Stimulated activated naive CD8-positive, alpha-beta T cell treated with anti-CD3 and anti-CD28 coated beads, Interleukin-15, amount 100 ng/mL, for 72 hours (primary cell): ENCODE measurements at places on chromosomes 6 and 20.

GRCh38 chr6:157763904-157764177, 59.2 kb upstream of the SNX9 start:
- DNase-seq: no peak

- DNase-seq: no peak
Observed at GRCh38 chr6:10402648-10403311, 12.1 kb downstream of the TFAP2A start.

- no peak for DNase-seq
Observed at GRCh38 chr6:140855520-140855919, 1277.2 kb upstream of the GJE1 start.

GRCh38 chr20:1381753-1382591, 10.9 kb downstream of the FKBP1A start:
- DNase-seq: no peak

DNA sequence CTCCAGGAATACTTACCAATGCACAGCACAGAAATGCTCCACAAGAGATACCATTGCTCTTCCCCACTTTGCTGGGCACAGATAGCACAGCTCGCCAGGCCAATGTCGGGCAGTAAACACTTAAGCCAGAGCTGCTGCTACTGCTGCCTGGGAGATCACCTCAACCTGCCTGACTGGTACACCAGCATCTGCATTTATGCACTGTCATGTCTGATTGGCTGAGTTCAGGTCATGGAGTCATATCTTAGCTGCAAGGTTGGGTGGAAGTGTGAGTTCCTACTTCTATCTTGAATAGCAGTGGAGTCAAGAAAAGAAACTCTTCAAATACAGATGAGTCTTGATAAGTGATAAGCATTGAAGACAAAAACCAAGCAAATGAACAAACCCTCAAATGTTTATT, 10.9 kb upstream of the ADGRF4 start:
- no peak for DNase-seq

DNA sequence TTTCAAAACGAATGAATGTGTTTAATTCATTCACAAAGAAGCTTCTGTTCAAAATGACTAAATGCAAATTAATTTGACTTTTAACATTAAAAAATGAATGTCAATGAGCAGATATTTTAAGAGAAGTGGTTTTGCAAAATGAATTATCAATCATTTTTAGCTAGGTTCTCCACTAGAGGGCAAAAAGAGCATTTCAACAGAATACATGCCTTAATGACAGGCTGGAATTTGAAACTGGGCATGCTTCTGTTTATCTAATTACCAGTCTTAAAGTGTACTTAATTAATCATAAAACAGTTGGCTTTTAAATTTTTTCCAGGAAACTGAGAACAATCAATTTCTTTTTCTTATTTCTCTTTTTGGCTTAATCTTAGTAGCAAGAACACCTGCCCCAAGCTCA, 63.8 kb upstream of the TINAG start:
- no peak for DNase-seq

DNA sequence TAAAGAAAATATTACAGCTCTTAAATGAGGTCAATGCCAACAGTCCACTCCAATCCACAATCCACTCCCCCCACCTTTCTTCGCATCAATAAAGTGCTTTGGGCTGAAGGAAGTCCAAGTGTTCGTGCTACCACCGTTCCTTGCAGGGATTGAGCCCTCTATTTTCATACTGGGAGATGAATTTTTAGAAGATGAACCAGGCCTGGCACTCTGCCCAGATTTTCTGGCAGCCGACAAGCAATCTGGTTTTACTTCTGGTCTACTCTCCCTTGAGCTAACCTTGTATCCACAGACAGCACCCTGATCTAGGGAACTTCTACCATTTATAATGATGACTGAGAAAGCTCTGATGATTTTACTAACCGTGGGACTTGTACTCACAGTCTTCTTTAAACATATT, 72.3 kb downstream of the BTBD9 start:
- no peak for DNase-seq

- DNase-seq: no peak
Observed at GRCh38 chr20:61823242-61823641, 242.4 kb downstream of the TAF4 start.

- DNase-seq: no peak
Observed at GRCh38 chr20:48538058-48538825, 289.6 kb downstream of the PREX1 start.

DNA sequence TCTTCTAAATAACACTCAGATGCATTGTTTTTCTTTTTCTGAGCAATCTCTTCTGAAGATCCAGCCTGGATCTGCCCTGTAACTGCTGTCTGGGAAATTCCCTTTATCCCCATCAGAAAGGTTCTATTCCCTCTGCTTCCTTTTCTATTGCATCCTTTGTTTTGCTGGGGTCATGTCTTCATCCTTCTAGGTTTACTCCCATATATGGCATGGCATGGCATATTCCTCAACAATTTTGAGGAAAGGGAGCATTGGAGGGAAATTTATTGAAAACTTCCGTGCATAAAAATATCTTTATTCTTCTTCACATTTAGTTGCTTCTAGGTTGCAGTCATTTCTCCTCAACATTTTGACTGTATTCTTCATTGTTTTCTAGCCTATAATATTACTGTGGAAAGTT, 47.2 kb downstream of the ADGRF1 start:
- DNase-seq: no peak

DNA sequence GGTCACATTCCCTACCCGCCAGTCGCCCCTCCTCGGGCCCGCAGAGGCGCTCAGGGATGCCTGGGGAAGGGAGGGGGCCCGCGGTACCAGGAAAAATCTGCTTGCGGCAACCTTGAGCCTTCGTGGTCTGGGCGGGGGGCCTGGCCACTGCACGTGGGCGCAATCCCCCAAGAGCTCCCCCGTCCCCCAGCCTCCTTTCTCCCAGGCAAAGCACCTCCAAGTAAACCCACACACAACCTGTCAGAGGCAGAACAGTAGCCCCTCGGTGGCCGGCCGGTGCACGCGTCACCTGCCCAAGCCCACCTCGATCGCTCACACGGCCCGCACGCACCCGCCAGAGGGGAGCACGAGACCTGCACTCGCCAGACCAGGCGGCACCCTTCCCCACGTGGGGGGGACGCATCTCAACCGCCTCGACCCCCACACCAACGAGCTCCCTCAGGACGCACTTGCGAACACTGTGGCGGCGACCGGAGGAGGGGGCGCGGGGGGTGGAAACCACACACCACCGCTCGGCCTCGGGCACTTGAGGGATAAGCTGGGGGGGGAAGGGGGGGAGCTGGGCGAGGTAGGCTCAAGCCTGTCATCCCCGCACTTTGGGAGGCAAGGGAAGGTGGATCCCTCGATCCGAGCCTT, 1955.7 kb upstream of the DEFB115 start:
- no peak for DNase-seq

GRCh38 chr20:41413169-41413568, 46.6 kb upstream of the EMILIN3 start:
- no peak for DNase-seq

GRCh38 chr6:117344444-117345291, 79.3 kb downstream of the VGLL2 start:
- no peak for DNase-seq

- peak; percentile 52 for DNase-seq
Observed at GRCh38 chr20:43691928-43692524, 25.1 kb downstream of the MYBL2 start.

GRCh38 chr6:89250239-89250638, 33.1 kb upstream of the GABRR1 start:
- DNase-seq: no peak

DNA sequence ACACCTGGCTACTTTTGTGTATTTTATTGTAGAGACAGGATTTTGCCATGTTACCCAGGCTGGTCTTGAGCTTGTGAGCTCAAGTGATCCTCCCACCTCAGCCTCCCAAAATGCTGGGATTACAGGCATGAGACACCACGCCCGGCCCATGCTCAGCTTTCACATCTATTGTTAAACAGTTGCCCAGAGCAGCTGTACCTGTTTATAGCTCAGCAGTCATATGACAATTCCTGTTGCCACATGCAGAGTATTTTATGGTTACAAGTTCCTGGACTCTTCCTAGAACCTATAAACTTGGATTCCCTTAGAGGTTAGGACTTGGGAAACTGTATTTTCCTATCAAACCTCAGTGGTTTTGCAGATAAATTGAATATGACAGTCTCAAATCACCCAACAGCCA, 188.3 kb upstream of the KCNG1 start:
- DNase-seq: no peak

GRCh38 chr6:37668251-37668650, 29.4 kb downstream of the MDGA1 start:
- DNase-seq: no peak

GRCh38 chr20:57400821-57401564, 9.8 kb downstream of the RBM38 start:
- DNase-seq: no peak

DNA sequence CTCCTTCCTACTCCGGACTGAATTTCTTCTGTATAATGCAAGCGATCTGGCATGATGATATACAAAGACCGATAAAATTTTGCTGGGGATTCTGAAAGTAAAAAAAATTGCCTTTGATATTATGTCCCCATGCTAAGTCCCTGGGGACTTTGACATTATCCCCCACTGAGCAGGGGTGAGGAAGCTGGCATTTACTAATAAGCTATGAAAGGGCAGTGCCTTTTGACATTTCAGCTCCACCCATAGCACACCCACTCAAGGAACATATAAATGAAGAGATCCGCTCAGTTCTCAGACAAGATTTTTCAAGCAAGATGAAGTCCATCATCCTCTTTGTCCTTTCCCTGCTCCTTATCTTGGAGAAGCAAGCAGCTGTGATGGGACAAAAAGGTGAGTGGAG, at the start of gene SEMG2:
SEMG2 (plus strand) TSS at position 298 of the 400 bp plus-strand sequence; CDS start at position 315, 17 bp downstream.
- DNase-seq: no peak

- DNase-seq: no peak
Observed at GRCh38 chr20:24477831-24478547, 8.6 kb downstream of the SYNDIG1 start.
